ENCODE measurements at places on chromosomes 11 and 22. TPM values are rescaled to one million over a fixed set of nuclear protein-coding genes. Genes with fewer than 3 reads are reported as not detected.

DNA sequence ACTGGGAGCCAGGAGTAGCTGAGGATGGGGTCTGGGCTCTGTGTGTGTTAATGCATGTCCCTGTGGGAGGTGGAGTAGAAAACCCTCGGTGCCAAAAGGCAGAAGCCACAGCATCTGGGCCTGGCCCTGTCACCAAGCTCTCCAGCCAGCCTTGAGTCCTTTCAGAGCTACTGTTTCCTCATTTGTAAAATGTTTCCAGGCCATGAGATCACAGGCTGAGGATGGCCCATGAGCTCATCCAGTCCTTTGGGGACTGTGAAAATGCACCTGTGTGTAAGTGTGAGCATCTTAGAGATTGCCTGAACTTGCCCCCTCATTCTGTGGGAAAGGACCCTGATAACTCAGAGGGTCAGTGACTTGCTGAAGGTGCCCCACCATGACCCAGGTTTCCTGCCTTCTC lies 9.1 kb downstream of the ANKK1 start:
- H3K4me1 ChIP-seq: peaks cover under 1% of the 10 kb centered on the region
- no peak overlapping the region for H3K4me3 ChIP-seq
- no peak for DNase-seq
- H3K27ac ChIP-seq: no peak overlapping the region
- peaks cover 15% of the 10 kb centered on the region for H3K27me3 ChIP-seq

- H3K27ac ChIP-seq: no peak overlapping the region
- DNase-seq: no peak
- no peak overlapping the region for H3K4me3 ChIP-seq
- no peaks in the 10 kb centered on the region for H3K27me3 ChIP-seq
Observed at GRCh38 chr11:34363363-34364084, 5.7 kb upstream of the ABTB2 start.

- H3K4me3 ChIP-seq: no peak overlapping the region
- no peak for DNase-seq
- no peak overlapping the region for H3K27ac ChIP-seq
- H3K36me3 ChIP-seq: no peaks in the 10 kb centered on the region
Observed at GRCh38 chr11:1631066-1631568, 1.5 kb downstream of the KRTAP5-5 start.

GRCh38 chr11:8773916-8774539 lies 91.4 kb downstream of the RPL27A start:
- no peaks in the 10 kb centered on the region for H3K27me3 ChIP-seq
- no peak for DNase-seq
- H3K27ac ChIP-seq: no peak overlapping the region
- H3K36me3 ChIP-seq: no peaks in the 10 kb centered on the region
- H3K4me3 ChIP-seq: no peak overlapping the region

The PTPRCAP gene
- total RNA-seq: 1.4 TPM

The MOGAT2 gene
- 0.12 TPM for total RNA-seq

The PTGDR2 gene
- 0.12 TPM for total RNA-seq

The DDX6 gene
- total RNA-seq: 150 TPM

DNA sequence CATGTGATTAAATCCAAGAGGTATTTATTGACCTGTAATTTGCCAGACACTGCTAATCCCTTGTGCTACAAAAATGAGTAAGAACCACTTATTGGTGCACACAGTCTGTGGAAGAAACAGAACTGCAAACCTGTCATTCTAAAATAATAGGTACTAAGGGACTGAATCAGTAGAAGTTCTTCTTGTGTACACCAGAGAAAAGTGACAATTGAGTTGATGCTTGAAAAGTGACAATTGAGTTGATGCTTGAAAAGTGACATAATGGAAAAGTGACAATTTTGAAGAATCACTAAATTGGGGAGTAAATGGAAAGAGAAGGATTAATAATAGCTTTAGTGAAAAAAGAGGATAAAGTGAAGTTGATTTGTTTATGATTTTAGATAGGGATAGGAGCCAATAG lies 56.4 kb downstream of the DKK3 start:
- H3K4me1 ChIP-seq: no peaks in the 10 kb centered on the region
- no peak overlapping the region for H3K4me3 ChIP-seq
- H3K27ac ChIP-seq: no peak overlapping the region
- no peak for DNase-seq
- H3K27me3 ChIP-seq: no peaks in the 10 kb centered on the region

- H3K4me1 ChIP-seq: no peaks in the 10 kb centered on the region
- no peak overlapping the region for H3K27ac ChIP-seq
- no peaks in the 10 kb centered on the region for H3K36me3 ChIP-seq
- peaks cover 7% of the 10 kb centered on the region for H3K27me3 ChIP-seq
Observed at GRCh38 chr11:124346311-124346955, 26.4 kb upstream of the OR8D2 start.

The OR52I2 gene
- total RNA-seq: not detected

The TYMP gene
- 43.2 TPM for total RNA-seq

DNA sequence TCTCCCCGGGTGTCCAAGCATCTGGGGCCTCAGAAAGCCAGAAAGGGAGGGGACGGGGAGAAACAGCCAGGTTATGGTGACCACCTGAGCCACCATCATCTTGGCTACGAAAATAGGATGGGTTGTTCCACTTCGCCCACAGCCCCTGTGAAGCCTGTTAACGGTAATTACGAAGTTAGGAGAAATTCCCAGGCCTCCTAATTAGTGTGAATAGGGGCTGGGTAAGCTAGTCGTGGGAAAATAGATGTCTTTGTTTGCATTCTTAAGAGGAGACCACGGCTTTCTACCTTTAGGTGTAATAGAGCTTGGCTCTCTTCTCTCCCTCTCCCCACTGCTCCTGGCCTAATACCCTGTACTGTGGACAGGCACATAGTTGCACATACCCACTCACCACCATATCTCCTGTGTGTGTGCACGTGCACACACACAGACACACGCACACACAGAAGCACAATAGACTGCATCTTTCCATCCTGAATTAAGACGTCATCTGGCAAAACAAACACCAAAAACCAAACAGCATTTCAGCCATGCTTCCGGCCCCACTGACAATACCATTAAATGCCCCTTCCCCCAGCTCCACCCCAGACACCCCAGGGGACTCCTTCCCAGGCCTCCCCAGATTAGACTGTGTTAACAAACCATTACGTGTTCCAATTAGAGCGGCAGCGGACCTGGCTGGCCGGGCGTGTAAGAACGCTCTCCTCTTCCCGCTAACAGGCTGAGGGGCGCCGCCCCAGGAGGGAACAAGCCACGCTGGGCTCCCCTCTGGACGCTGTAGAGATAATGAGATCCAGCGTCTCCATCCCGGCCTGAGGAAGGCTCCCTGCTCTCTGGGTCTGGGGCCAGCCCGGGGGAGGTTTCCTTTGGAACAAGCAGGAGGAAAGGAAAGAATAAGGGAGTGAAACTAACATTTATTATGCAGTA lies 72.8 kb downstream of the TP53I11 start:
- H3K27me3 ChIP-seq: no peaks in the 10 kb centered on the region
- H3K4me1 ChIP-seq: peaks cover 3% of the 10 kb centered on the region

The OR52I1 gene
- total RNA-seq: not detected

Measured in HCT116 (cell line).